Testis (tissue), 5 donors: ENCODE measurements at places on chromosomes 5 and 9.

DNA sequence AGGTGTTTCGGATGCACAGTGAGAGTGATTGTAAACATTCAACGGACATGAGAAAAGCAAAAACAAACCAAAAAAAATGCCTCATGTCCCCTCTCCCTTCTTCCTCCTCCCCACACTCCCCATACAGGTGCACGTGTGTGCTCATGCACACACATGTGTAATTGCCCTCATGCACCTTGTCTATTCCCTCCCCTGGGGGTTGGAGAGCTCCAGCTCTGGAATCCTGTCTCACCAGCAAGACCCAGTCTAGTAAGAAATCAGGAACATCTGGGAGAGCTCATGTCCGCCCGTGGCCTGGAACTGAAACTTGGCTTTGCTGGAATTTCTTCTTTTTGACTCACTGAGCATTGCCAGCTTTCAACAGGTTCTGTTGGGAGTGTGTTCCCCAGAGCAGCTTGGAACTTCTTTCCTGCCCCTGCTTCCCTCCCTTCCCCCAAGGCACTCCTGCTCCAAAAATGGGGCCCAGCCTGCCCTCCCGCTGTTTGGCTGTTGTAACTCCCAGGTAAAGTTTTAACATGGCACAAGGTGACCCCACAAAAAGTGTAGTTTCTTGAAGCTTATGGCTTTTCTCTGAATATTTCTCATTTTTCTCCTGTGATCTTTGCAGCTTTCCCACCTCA lies 190.1 kb downstream of the NR3C1 start:
- no peak for DNase-seq

- no peak for DNase-seq
Observed at GRCh38 chr9:27495480-27496134, 28.5 kb upstream of the IFNK start.

GRCh38 chr5:147479949-147480348 lies 29.9 kb downstream of the DPYSL3 start:
- DNase-seq = no peak

GRCh38 chr5:170880084-170880483 lies 18.3 kb downstream of the RANBP17 start:
- DNase-seq = no peak

- no peak for DNase-seq
Observed at GRCh38 chr5:157744051-157745011, 819 bp downstream of the LSM11 start.

DNA sequence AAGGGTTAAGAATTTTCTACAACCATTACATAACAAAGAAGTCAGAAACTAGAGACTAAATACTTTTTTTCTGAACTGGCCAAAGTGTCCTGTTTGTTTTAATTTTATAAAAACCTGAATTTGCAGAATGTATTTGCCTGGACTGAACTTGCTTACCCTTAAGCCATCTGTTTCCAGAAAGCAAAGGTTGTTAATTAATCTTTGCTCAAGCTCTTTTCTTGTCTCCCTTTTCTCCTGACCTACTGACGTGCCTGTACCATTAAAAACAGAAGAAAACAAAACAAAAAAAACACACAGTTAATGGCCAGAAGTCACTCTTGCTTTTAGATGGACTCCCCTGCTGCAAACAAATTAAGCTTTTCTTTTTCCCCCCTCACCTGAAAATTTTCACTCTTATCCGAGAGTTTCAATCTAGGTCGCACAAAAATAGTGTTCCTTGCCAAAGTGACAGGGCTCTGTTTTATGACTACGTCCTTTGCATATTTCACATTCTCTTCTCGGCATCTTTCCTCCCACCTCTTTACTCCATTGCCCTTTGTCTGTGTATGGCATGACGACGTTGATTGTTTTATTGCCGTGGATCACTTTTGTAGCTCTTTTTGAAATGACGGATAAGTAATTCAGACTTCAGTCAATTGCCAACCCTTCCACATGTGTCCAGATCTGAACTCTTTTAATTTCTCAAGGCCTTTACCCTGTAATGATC lies 333.8 kb upstream of the GRIN3A start:
- DNase-seq = no peak

DNA sequence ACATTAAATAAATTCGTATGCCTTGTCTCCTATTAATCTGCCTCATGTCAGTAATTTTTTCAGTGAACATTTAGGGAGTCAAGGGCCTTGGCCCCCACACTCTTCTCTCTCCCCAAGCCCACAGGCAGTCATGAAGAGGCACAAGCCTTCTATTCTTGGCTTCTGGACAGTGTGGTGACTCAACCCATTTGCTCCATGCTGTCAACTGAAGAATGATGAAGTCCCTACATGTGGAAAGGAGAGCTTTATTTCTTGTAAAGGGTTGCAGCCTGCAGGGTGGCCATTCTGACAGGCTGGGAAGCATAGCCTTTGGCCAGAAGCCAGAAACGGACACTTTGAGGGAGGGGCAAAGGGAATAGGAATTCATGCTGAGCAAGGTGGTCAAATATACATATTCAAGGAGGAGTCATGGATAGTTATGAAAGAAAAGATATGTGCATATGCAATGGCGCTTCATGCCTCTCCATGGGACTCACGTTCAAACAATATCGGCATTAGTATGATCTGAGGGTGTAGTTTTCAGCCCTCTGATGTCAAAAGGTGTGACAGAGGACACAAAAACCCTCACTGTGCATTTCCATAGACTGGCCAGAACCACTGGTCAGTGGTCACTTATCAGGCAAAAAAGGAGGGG lies 31.3 kb downstream of the ANKRA2 start:
- DNase-seq = no peak

- no peak for DNase-seq
Observed at GRCh38 chr5:50881407-50881806, 215.0 kb downstream of the PARP8 start.

DNA sequence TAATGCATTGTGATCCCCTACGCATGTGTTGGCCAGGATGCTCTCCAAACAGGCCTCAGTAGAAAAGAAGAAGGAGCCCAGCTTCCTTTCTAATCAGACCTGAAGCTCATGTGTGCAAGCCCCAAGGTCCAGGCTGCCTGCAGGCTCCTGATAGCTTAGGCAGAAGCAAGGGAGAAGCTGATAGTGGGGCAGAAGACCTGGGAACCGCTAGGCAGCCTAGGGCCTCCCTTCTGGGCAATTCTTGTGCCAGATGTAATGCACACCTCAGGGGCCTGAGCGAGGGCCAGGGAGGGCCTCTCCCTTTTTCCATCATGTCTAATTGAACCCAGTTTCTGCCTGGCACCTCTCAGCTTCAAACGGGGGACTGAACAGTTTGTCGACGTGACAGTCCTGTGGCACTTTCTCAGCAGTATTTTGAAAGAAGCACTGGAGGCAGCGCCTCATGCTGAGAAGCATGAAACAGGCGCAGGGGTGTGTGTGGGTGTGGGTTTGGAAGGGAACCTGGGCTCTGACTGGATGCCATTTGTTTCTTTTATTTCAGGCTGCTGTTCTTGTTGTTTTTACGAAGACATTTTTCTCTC lies 212.8 kb downstream of the PIK3R1 start:
- DNase-seq = no peak

DNA sequence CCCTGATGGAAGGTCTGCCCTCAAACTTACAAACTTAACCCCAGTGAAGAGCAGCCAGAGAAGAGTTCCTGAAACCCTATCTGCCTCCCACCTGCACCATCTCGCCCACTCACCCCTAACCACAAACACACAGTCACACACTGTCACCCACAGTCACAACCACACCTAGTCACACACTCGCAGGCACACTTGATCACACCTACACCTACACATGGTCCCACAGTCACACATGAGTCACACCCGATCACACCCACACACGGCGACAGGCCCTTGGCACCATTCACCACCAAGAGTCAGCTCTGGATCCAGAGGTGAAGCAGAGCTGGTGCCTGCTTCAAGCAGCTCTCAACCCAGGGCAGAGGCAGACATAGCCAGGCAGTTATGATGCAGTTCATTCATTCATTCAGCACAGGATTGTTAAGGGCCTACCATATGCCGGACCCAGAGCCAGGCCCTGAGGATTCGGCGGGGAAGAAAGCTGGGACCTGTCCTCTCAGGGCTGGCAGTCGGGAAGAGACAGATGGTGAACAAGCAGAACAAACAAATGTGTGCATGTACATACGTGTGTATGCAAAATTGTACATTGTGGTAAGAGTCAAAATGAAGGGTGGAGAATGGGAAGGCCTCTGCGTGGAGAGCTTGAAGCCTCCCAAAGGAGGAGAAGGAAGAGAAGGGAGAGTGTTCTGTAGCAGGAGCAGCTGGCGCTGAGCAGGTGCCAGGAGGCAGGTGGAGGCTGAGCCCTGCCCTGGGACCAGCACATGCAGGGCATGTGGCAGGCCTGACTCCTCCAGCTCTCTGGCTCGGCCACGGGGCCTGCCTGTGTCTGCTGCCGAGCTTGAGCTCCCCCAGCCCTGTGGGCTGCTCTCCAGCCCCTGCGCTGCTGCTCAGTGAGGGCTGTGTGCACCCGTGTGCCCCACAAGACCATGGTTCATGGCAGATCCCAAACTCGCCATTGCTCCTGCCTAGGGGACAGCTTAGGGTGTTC lies 6.4 kb downstream of the TSPAN17 start:
- DNase-seq = no peak

GRCh38 chr5:76521240-76521758 lies 101.9 kb downstream of the F2RL2 start:
- no peak for DNase-seq
